ENCODE measurements at places on chromosomes 7 and 10.
A peak's percentile ranks its signal among the peaks of the same experiment; 100 is the strongest.

GRCh38 chr10:8778713-8779112 lies 724.2 kb downstream of the GATA3 start:
- no peak for DNase-seq

DNA sequence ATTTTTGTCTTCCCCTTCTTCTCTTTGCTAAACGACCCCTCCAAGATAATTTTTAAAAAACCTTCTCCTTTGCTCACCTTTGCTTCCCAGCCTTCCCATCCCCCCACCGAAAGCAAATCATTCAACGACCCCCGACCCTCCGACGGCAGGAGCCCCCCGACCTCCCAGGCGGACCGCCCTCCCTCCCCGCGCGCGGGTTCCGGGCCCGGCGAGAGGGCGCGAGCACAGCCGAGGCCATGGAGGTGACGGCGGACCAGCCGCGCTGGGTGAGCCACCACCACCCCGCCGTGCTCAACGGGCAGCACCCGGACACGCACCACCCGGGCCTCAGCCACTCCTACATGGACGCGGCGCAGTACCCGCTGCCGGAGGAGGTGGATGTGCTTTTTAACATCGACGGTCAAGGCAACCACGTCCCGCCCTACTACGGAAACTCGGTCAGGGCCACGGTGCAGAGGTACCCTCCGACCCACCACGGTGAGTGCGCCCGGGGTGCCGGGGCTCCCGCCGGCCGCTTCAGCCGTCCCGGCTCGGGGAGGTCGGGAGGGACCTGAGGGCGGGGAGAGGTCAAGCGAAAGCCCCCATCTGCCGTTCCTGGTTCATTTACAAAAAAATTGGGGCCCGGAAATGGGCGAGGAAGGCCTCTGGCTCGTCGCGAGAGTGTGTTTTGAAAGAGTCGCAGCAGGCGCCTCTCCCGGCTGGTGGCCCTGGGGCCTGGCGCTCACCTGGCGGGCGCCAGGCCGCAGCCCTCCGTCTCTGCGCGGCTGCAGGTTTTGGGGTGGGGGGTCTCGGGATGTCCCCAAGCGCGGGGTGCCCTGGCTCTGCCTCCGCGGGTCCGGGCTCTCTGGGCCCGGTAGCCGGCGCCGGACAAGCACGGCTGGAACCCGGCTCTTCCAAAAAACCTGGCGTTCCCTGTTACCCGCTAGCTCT lies 1.2 kb downstream of the GATA3 start:
- peak; percentile 57 for DNase-seq

DNA sequence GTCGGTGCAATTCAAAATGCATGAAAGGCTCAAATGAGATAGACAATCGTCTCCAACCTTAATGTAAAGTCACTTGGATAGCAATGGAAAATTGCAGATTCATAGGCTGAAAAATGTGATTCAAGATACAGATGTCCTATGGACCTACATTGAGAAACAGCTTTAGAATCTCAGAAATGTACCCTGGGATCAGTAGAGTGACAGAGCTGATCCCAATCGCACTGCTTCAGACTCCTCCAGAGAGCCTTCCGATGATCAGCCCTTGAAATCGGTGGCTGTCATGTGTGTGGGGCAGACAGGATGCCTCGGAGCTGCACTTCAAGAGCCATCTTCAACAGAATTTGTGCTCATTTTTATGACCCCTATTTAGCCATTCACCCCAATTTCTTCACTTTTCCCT lies 240.1 kb upstream of the GRB10 start:
- DNase-seq = no peak

GRCh38 chr7:727104-727805 lies at the start of gene PRKAR1B:
Gene PRKAR1B, minus strand, starts transcription at chr7:727281. Its CDS starts 15,776 bp downstream, at chr7:711505.
- DNase-seq = peak; percentile 44

- DNase-seq = no peak
Measured at GRCh38 chr7:115007751-115008150, 85.9 kb downstream of the MDFIC start.

- no peak for DNase-seq
Measured at GRCh38 chr10:88508796-88509195, 74.3 kb downstream of the RNLS start.

- peak; percentile 58 for DNase-seq
Measured at GRCh38 chr10:21732067-21732772, 198.2 kb downstream of the MLLT10 start.

DNA sequence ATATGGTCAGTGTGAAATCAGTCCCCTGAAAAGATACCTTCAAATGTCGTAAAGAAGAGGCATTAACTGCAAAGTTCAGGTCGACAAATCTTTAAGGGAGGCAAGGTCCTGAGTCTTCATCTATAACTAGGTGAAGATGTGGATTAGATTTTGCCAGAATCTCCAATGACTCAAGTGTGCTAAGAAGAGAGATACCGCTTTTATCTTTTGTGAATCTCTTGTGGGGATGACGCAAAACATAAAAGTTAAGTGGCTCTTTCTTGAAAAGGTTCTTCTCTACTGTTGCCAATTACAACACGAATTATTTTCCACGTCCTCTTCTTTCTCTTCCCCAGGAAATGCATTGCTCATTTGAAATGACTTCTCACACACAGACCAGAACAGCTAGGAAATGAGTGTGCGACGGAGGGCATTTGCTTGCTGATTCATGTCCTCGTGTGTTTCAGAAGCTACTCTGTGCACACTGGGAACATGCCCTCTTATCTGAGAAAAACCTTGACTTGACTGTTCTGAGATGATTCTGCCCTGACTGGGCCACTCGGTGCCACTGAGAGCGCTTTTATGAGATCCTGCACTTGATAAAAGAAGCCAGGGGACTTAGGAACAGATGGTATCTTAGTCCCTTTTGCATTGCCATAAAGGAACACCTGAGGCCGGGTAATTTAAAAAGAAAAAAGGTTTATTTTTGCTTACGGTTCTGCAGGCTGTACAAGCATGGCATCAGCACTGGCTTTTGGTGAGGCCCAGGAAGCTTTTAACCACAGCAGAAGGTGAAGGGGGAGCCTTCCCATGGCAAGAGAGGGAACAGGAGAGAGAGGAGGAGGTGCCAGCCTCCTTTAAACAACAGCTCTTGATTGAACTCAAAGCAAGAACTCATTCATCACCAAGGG lies 169.5 kb upstream of the PFKP start:
- DNase-seq = no peak

DNA sequence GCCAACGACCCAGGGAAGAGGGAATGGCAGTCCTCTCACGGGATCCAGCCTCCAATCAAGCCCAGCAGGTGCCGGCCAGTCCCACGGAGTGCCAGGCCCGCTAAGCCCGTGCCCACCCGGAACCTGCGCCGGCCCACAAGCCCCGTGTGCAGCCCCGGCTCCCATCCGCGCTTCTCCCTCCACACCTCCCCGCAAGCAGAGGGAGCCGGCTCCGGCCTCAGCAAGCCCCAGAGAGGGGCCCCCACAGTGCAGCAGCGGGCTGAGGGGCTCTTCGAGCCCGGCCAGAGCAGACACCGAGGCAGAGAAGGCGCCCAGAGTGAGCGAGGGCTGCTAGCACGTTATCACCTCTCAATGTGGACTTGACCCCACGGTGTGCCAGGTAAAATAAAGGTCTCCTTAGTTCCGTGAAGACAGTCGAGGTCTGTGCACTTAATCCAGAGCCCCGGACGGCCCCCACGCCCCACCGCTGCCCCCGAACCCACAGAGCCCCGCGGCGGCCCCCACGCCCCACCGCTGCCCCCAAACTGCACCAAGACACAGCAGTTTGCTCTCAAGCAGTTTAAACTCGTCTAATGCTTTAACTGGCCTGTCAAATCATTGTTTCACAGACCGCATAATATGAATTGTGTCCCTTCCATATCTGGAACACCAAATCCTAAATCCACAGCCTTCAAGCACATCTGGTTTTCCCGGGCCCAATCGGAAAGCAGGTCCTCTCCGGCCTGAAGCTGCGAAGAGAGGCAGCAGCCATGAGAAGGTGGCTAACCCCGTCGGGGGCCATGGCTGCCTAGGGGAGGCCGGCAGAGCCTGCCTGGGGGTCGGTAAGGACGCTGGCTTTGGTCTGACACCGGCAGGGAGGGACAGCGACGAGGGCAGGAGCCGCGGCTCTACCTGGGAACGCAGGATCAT lies 307.8 kb downstream of the PTPRN2 start:
- DNase-seq = no peak

DNA sequence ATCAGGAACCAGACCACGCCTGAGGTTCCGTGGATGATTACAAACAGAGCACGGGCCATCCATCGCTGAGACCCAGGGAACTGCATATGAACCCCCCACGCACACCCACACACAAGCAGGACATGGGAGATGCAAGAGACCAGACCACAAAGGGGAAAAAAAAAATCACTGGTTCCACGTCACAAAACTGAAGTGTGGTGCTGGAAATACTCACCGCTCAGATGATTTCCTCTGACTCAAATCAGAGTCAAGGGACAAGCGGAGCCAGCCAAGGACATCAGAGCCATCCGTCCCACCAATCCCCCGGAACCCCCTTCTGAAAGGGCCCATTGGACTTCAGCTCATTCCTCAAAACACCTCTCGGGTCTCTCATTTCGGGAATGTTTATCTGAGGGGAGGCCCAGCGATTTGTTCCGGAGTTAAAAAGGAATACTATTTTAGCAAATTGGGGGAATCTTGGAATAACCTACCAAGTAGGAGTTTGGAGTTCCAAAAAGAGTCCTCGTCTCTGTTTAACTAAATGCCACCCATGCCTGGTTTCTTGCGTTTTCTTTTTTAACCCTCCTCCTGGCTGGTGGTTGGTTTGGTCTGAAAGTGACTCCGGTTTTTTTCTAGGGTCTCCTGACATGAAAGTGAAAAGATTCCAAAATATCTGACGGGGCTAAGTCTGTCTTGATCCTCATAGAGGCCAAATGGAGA lies 15.0 kb downstream of the SNX8 start:
- no peak for DNase-seq

DNA sequence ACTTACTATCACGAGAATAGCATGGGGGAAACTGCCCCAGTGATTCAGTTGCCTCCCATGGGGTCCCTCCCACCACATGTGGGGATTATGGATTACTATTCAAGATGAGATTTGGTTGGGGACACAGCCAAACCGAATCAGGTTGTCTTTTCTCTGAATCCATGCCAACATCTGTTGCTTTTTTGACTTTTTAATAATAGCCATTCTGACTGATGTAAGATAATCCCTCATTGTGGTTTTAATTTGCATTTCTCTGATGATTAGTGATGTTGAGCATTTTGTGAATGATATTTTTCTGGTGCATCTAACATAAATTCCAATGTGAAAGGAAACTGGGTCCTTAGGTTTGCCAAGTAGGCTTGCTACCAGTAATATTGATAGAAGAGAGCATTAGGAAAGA lies 69.0 kb upstream of the ARHGAP21 start:
- DNase-seq = no peak

DNA sequence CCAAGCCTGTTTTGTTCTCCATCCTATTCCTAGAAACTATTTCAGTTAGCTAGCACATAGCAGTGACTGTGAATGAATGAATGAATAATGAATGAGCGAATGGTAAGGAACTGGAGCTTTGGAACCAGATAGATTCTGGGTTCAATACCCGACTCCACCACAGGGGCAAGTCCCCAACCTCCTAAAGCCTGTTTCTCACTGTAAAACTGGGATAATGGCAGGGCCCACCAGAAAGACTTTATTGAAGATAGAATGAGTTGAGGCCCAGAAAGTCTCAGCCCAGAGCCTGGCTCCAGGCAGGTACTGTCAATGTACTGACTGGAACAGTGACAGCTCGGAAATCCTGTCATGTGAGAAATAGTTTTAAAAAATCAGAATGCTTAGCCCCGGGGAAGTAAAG lies 1.1 kb upstream of the CDH23 start:
- no peak for DNase-seq

DNA sequence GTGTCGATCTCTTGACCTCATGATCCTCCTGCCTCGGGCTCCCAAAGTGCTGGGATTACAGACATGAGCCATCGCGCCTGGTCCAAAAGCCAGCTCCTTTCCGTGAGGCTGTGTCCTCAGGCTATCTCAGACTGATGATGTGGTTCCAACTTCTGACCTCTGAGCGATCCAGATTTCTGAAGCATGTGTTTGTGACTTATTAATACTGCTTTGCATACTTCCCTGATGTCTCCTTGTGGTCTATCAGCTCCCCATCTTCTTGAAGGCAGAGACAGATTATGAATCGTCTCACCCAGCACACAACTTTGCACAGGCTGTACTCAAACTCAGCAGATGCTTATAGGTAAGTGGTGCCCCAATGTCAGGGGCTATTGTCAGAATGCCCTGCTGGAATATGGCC lies 2.0 kb upstream of the PLPP4 start:
- no peak for DNase-seq

DNA sequence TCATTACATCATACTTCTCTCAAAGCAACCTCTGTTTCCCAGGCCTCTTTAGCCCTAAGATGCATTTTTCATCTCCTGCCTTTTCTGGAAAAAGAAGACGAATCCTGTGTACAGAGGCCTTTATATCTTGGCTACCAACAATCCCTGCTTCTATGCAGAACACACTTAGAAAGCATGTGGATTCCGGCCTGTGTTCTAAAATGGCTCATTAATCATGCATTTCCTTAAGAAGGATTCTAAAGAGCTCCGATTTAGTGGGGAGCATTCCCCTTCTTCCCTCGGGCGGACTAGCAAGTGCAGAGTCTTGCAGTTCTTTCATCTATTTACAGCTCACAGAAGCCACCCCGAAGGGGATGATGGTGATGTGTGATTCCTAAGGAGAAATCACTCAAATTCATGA lies 1212.9 kb downstream of the TYW1 start:
- DNase-seq = no peak

DNA sequence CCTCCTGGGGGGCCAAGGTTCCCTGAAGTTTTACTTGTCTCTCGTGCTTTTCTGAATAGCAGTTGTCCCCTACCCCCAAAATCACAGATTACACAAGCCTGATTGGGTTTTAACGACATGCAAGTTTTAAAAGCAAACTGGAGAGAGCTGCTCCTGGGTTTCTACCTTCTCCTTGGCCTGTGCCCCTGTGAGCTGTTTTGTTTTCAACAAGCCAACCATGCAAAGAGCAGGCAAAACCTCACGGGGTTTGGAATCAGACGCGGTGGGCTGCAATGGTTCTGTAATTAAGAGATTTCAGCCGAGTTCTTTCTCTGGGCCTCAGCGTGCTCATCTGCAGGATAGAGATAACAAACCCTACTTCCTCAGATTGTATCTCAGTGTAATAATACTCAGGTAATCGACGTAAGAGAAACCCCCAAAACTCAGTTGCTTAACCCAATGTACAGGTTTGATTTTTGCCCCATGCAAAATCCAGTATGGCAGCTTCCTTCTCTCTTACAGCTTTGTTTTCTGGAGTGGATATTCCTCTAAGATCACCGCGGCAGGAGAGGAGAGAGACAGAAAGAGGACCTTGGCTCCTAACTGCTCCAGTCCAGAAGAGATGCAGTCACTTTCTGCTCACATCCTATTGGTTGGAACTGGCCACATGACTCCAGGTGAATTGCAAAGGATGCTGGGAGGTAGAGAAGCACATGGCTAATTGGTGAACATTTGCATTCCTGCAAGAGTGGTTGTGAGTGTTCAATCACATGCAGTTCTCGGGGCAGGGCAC lies 42.0 kb downstream of the MYL10 start:
- DNase-seq = no peak

DNA sequence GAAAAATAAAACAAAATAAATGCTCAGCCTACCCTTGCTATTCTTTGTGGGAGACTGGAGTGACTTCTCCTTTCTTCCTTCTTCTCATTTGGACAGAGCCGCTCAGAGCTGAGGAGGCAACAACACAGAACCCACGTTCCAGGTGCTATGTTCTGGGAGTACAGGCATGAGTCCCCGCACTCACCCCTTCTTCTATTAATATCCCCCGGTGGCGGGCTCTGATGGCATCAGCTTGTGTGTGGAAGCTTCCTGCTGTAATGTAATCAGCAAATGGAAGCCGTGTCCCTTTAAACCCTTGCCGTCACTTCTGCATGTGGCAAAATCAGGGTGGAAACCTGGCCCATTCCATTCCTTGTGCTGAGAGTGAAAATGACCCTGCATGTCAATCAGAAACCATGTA lies 116.9 kb upstream of the ADARB2 start:
- no peak for DNase-seq

Data from activated CD4-positive, alpha-beta T cell treated with anti-CD3 and anti-CD28 coated beads, Interleukin-2, amount 10 ng/mL, durations not matched to agents 7 days and 5 days (primary cell).